ENCODE measurements at places on chromosomes 12 and 14.

DNA sequence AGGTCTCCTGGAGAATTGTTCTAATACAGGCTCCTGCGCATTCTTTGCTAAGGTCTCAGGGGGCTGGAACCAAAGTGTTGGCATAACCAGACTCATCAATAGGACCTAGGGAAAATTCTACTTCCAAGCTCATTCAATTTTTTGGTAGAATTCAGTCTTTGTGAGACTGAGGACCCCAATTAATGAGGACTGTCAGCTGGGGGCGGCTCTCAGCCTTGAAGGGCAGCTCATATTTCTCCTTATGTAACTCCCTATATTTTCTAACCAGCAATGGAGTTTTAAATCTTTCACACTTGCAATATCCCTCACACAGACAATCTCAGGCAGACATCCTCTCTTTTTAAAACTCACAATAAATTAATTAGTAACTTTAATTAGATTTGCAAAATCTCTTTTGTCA is 476.4 kb upstream of the LRFN5 start:
- DNase-seq, result no peak

- DNase-seq, result no peak
Measured at GRCh38 chr12:104025771-104026170, 24.2 kb downstream of the GLT8D2 start.

- DNase-seq, result no peak
Measured at GRCh38 chr12:109726106-109726497, 12.5 kb downstream of the FAM222A start.

GRCh38 chr14:91139776-91140175 is 25.9 kb downstream of the DGLUCY start:
- no peak for DNase-seq

GRCh38 chr14:96934638-96935330 is 137.6 kb downstream of the VRK1 start:
- DNase-seq, result no peak

- DNase-seq, result no peak
Measured at GRCh38 chr12:48691826-48692487, 9.9 kb upstream of the KANSL2 start.

DNA sequence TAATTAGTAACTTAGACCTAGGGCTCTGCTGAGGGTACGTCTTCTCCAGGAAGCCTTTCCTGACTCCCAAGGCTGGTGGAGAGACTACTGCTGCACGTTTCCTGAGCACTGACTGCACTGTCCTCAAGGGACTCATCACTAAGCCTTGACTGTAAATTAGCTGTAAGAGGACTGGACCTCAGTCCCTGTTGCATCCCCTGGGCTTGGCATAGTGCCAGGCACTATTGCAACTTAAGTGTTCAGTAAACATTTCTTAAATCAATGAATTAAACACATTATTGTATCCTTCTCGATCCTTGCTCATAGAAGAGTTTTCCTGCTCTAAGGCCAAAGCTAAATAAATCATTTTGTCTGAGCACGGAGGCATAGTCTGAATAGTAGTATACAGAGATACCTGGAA is 31.9 kb upstream of the IFNG-AS1 start:
- no peak for DNase-seq

- DNase-seq, result no peak
Measured at GRCh38 chr14:60616461-60616959, 32.8 kb downstream of the SIX1 start.

- no peak for DNase-seq
Measured at GRCh38 chr14:35553808-35554207, 19.8 kb downstream of the INSM2 start.

GRCh38 chr12:120055231-120056000 is 61.1 kb downstream of the RAB35 start:
- no peak for DNase-seq

GRCh38 chr12:96513681-96514080 is 24.3 kb downstream of the CFAP54 start:
- DNase-seq, result no peak

DNA sequence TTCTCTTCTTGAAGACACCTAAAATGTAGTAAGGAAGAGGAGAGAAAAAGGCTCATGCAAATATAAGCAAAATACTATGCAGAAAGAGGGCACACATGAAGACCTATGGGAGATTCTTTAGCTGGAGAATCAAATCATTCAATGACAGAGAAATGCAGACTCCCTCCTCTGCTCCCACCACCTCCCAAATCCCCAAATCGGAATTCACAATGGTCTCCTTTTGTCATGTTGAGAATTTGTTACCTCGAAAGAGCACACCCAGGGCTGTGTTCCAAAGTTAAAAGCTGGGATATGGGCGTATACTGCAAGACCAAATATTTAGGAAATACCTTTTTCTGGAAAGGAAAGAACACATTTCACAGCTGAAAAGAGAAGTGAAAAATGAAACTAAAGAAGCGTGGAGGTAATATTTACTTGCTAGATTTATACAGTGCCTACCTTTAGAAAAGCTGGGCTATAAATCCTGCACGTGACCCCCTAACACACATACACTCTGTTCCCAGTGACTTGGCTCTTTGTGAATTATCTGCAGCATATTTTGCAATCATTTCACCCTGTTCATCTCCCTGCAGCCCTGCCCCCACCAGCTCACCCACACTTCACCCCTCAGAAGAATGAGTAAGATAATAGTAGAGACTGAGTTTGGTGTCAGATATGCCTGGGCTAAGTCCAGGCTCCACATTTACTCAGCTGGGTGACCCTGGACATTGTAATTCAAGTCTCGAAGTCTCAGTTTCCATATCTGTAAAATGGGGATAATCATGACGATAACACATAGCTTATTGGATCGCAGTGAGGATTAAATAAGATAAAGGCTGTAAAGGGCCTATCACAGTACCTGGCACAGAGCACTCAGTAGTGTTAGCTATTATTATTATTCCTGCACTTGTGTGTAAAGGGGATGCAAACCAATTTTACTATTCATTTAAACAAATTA is 2.9 kb upstream of the CACNA1C start:
- no peak for DNase-seq

DNA sequence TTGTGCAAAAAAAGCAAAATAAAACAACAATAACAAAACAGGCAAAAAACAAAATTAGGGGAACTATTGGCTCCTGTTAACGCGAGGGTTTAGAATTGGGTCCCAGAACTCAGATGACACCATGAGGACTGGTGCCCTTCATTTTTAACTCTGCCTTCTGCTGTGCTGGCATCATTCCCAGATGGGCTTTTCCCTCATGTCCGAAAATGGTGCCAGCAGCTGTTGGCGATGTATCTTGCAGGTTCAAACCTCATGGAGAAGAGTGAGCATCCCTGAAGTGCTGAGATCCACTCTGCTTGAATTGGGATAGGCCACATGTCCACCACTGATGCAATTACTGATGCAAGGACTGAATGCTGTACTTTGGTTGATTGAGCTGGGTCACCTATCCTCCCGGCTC is 61.1 kb downstream of the MYRFL start:
- no peak for DNase-seq

DNA sequence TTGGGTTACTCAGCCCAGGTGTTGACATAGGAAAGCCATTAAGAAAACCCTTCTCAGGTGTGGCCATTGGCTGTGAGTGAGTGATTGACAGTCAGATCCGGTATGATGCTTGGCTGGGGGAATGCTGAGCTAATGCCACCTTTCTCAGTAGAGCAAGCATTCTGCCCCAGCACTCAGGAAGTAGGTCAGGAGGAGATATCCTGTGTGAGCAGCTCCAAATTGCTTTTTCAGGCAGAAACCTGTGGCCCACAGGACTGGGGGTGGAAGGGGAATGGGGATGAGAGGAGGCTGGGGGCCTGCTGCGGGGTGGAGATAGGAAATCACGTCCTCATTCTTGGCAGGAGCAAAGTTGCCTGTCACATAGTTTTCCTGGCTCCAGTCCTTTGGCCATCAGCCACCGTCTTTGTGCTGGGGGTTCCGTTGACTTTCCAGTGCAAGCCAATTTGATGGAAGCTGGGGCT is 55.7 kb downstream of the NINJ2 start:
- no peak for DNase-seq

GRCh38 chr12:38279756-38280155 is 36.8 kb upstream of the ALG10B start:
- no peak for DNase-seq

DNA sequence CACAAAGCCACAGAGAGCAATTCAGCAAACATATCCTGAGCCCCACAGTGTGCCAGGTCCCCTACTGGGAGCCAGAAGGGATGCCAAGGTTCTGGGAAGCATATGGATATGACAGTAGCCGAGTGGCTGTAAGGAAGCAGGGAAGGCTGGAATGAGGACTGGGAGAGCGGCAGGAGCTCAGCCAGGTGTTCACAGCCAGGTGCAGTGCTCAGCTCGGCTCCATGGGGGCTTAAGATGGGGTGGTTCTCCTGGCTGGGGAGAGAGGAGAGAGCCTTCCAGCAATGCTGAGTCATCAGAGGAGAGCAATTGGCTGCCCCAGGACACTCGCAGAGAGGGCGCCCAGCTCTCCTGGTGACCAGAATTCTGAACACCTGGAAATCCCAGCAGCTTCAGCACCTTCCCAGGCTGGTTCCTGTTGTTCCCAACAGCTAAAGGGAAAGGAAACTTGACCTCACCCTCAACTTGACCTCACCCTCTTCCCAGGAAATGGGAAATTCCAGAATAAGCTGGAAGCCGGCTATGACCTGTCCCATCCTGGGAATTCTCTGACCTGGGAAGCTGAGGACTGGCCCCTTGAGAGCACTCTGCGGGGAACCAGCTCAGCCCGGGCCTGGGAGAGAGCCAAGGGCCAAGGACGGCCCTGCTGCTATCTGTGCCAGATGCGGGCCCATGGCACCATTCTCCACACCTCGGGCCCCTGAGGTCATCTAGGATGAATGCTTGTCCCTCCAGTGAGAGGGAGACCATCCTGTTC is 34.6 kb downstream of the SLC6A12 start:
- no peak for DNase-seq

- no peak for DNase-seq
Measured at GRCh38 chr12:2080604-2081003, 27.8 kb downstream of the CACNA1C start.

DNA sequence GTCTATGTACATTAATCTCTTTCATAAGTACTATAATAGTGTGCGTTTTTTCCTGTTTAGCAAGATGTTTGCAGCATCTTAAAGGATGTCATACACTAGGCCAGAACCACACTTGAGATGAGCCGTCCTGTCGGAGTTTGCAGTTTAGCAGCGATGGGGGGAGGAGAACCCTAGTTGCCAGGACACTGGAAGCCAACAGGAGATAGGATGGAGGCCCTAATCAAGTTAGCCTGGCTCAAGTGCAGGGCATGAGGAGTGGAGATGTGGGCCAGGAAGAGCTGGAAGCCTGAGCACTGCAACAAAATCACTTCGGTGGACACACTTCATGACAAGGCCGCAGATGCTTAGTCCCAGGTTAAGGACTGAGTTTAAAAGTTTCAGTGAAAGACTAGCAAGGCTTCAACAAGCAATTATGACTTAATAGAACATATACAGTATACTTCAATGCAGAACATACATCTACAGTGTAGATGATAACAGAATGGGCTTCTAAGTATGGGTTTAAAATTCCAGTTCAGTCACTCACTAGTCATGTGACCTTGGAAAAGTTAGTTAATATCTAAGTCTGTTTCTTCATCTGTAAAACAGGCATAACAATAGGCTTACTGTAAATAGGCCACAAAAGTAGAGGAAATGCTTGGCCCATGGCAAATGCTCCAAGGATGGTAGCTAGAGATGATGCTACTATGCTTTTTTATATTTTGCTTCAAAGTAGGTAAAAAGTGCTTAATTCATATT is 77.1 kb downstream of the PTPN21 start:
- DNase-seq, result no peak

DNA sequence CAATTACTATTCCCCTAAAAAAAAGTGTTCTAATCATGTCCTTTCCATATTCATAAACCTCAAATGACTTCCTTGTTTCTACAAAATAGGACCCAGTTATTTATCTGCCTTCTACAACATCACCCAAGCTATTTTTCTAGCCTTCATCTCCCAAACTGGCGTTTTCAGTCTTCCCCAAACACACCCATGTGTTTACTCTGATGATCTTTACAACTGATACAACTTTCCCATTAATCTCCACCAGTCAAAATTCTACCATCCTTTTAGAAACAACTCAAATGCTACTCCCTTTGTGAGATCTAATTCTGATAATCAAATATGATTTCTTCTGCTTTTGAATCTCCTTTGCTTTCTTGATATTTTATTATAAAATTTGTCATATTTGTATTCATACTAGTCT is 114.5 kb downstream of the DUSP6 start:
- DNase-seq, result no peak

DNA sequence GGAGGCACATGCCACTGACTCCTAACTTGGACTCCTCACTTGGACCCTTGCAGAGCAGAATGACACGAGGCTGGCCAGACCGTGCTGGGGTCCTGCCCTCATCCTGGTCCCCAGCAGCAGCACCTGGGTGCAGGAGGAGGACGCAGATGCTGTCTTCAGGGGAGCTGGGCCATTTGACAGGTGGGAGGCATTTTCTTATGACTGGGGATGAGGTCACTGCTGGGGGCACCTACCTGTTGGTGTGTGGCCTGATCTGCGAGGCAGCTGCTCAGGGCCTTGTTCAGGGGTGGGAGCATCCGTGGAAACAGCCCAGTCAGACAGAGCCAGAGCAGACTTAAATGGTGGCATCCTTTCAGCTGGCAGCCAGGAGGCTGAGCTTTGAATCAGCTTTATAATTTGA is 57.3 kb downstream of the CACNA1C start:
- no peak for DNase-seq

GRCh38 chr12:5014269-5014668 is 29.4 kb upstream of the KCNA5 start:
- DNase-seq, result no peak

DNA sequence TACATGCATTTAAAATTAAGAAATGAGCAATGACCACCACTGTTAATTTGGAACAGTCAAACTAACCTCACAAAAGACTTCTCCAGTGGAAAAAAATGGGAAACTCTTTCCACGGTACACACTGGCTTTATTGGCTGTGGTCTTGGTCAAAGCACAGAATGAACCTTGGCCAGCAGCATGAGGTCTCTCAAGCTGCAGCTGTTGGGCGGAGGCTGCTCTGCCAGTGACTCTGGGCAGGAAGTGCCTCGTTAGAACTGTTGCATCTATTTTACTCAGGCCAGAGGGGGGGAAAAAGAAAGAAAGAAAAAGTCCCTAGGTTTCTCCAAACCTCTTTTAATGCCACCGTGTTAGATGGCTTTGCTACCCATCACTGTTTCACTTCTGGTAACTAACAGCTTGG is 279.8 kb upstream of the DIO2 start:
- DNase-seq, result no peak

GRCh38 chr14:53851394-53852090 is 105.1 kb downstream of the BMP4 start:
- no peak for DNase-seq

GRCh38 chr14:22974530-22975313 is 7.6 kb downstream of the AJUBA start:
- no peak for DNase-seq

Data from GM13976 (cell line).